ENCODE measurements at places on chromosomes 12 and 14.

DNA sequence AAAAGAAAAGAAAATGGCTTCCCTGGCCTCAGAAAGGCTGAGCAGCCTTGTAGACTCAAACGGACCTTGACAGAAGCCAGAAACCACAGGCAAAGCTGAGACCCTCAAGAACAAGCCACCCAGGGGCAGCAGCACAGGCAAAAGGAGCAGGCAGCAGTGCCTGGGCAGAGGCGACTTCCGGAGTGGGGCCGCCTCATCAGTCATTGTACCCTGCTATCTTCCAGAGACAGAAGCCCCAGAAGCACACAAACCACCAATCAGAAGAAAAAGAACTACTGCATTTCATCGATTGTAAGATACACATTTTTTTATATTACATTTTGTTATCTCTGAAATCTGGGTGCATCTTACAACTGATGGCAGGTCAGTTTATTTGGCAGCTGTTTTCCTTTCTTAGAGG lies 58.2 kb upstream of the ZFP36L1 start:
- no peak for DNase-seq

- peak; percentile 40 for DNase-seq
Observed at GRCh38 chr12:108724054-108724889, 7.0 kb downstream of the CORO1C start.

DNA sequence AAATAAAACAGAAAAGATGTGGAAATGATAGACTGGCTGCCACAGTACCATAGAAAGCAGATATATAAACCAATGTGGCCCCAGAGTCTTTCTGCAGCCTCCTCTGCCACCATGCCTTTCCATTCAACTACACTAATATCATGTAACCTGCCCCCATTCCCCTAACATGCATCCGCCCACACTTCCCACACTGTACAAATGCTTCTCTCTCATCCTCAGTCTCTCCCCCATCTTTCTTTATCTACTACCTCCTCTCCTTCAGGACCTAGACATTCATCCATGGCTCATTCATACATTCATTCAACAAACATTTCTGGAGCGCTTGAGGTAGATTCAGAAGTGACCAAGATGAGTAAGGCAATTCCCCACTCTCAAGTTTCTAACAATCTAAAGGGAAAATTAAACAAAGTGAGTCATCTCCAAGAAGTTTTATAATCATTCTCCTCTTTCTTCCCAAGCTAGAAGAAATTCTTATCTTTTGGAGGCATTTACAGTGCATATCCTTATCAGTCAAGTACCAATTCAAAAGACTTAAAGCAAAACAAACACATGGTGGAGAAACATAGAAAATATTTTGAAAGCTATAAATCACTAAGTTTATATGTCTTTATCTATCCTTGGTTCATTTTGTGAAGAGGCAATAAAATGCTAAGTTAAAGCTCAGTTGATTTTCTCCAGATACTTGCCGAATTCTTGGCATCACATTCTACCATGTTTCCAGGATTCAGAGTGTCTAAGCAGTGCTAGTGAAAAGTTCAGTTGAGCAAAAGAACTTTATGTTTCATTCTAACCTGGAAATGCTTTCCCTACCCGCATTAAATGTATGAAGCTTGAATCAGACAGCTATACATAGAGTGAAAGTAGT lies 70.5 kb upstream of the FRMD6 start:
- no peak for DNase-seq

DNA sequence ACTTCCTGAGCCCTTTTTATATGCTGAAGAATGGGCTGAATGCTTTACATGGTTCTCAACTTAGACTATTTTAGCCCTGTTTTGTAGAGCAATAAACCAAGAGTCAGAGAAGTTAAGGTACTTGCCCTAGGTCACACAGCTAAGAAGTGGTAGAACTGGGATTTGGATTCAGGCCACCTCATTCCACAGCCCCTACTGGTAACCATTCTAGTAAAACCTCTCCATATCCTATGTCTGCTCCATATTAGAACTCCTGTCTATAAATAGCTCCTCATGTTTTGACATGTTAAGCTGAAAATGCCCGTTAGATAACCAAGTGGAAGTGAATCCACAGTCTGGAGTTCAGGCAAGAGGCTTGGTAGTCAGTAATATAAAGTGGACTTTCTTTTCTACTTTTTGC lies 111.6 kb downstream of the HECTD4 start:
- DNase-seq, result no peak

GRCh38 chr14:29310210-29310609 lies 543.6 kb downstream of the FOXG1 start:
- no peak for DNase-seq

- no peak for DNase-seq
Observed at GRCh38 chr12:118098401-118098800, 5.4 kb downstream of the VSIG10 start.

GRCh38 chr12:54371328-54372112 lies 7.2 kb upstream of the GPR84 start:
- DNase-seq, result no peak

GRCh38 chr14:53948205-53948884 lies 8.3 kb downstream of the BMP4 start:
- DNase-seq, result no peak

GRCh38 chr14:105013150-105013785 lies 7.6 kb downstream of the CDCA4 start:
- DNase-seq, result no peak

DNA sequence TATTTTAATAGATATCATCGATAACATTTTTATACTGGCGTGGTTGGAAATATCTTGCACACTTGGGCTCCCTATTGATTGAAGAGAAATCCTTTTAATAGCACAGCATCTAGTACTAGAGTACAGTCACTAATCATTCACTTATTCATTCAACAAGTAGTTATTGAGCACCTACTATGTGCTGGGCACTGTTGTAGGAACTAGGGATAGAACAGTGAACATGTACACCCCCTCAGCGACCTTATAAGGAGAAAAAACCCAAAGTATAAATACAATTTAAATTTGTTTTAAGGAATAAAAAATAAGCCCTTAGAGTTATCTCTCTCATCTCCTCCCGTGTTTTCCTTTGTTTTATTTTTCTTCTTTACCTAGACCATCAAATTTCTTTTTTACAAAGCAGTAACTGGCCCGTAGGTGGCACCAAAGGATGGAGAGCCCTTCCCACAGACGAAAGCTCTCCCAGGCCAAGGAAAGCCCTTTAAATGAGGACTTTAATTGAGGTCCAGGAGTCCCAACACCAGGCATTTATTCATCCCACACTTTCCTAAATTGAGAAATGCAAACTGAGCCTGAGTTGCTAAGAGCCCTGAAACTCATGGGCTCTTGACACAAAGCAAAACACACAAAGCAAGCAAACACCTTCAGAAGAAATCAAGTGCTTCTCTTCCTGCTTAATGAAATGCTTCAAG lies 29.0 kb downstream of the PEBP1 start:
- DNase-seq, result no peak

- DNase-seq, result no peak
Observed at GRCh38 chr12:56061982-56062381, 18.0 kb upstream of the ERBB3 start.

- no peak for DNase-seq
Observed at GRCh38 chr12:50988871-50989270, 36.5 kb downstream of the HIGD1C start.

- DNase-seq, result no peak
Observed at GRCh38 chr12:115922952-115923564, 354.4 kb downstream of the MED13L start.

DNA sequence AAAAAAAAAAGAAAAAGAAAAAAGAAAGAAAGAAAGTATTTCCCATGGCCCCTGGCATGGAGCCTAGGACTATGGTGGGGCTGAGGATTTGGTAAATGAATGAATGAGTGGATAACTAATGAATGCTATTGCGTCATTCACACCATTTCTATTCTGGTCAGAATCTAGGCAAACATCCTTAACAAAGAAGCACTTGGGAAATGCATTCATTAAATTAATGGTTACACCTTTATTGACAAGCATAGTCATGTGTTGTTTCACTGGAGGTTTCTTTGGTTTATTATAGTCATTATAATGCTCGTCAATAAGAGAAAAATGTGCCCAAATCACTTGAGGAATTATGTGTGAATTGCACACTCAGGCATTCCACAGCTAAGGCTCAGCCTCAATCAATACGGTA lies 13.6 kb upstream of the AQP2 start:
- DNase-seq, result no peak

DNA sequence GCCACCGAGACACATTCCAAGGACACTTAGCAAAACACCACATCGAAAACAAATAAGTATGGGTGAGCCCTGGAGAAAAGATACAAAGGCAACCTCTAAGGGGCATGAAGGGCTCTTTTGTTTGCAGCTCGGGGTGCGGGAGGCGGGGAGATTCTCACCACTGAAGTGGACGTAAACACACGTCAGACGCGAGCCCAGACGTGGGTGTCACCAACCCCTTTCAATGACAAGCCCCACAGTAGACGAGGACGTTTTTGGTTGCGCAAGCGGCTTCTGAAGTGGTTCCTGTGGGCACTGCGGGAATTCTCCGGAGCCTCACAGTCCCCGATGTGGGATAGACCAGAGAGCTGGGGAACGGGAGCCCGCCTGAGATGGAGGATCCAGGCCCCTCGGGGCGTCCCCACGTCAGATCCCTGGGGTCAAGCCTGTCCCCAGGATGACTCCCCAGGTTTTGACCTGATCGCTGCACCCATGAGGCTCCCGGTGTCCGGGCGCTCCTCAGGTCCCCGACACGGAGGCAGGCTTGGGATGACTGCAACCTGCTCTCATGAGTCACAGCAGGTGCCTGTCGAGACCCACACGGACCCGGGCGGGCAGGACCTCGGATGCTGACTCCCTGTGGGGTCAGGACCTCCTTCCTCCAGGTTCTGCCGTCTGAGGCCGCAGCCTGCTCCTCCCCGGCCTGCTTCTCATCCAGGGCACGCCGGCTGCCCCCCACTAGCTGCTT lies 20.3 kb upstream of the ADGRD1 start:
- no peak for DNase-seq

- no peak for DNase-seq
Observed at GRCh38 chr12:49161092-49161795, 27.6 kb downstream of the TUBA1A start.

- no peak for DNase-seq
Observed at GRCh38 chr12:22935501-22935900, 310.5 kb downstream of the ETNK1 start.

DNA sequence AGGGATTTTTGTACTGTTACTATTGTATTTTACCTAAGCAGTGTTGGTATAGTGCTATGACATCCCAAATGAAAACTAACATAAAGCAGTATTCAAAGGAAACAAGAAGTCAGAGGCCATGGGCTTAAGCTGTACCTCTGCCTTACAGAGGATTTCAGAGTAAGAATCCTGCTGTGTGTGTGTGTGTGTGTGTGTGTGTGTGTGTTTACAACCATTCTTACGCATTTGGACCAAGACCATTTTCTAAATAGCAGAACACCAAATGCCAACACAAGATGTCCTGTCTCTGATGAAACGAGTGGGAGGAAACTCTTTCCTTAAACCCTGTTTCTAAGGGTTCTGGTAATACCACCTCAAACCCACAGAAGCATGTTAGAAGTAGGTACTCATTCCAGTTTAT lies 64.4 kb downstream of the PPP1R36 start:
- no peak for DNase-seq

GRCh38 chr12:113261847-113262470 lies 40.7 kb downstream of the TPCN1 start:
- peak; percentile 44 for DNase-seq

- DNase-seq, result no peak
Observed at GRCh38 chr12:1517734-1518525, 76.5 kb downstream of the FBXL14 start.

DNA sequence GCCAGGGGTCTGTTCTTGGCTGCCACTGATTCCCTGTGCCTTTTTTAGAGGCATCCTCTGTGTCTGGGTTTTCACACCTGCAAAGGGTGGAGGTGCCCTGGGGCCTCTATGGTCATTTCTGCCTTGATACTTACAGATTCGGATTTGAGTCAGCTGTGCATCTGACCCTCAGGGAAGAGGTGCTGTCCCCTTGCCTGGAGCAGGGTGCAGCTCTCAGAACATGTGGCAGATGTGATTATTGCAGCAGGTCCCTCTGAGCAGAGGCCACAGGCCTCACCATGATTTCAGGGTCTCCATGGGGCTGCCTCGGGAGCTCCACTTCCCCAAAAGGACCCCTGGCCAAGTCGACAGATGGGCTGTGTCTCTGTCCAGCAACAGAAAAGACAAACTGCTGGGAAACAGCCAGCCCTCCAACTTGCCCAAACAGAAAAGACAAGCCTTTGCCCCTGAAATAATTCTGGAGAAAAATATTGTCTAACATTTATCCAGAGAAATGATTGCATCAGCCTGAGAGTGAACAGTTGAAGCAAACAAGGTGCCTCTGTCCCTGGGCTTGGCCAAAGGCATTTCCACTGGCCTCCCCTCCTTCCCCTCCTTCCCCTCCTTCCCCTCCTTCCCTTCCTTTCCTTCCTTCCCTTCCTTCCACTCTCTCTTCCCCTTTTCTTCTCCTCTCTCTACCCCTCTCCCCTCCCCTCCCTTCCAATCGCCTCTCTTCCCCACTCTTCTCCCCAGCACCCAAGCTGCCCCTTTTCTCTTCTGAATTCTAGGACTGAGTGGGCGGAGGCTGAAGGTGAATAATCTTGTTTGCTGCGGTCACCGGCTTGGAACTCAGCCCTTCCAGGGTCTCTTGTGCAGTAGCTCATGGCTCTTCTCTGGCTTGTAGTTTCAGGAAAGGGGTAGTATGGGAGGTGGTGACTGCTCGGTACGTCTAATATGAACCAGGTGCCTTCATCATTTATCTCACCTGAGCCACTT lies 676 bp downstream of the SERPINA3 start:
- no peak for DNase-seq

- no peak for DNase-seq
Observed at GRCh38 chr12:108449478-108449877, 65.6 kb upstream of the FICD start.

DNA sequence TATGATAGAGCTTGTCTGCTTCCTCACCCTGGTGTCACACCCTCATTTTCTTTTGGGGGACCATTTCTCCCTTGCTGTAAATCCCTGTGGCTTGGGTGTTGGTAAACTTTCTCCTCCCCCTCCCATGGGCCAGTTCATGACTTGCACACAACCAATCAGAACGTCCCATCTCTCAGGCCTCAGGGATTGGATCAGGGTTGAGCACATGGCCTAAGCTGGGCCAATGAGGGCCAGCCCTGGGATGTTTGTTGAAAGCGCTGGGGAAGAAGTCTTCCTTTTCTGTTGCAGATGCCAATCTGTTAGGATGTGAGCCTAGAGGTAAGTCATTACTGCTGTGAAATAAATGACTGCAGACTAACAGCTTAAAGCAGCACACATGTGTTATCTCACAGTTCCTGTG lies 136.7 kb downstream of the AACS start:
- no peak for DNase-seq

DNA sequence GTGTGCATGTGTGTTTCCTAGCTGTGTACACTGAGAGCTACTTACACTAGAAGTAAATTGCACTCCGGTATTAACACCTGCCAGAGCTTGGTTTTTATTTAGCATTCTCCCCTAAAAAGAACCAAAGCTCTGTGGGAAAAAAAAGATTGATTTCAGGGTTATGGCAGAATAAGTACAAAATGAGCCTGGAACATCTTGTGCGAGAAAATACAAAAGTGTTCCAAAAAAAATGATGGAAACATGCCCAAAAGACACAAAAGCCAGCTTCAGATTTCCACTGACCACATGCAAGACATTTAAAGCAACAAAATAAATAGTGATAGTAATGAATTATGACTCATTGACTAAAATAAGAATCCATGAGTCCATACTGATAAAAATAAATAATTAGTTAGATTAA lies 188.3 kb downstream of the GXYLT1 start:
- DNase-seq, result no peak

Data from stimulated activated CD8-positive, alpha-beta memory T cell treated with anti-CD3 and anti-CD28 coated beads, Interleukin-4, amount 100 ng/mL, for 48 hours (primary cell).